Activated naive CD4-positive, alpha-beta T cell (primary cell): ENCODE measurements at places on chromosomes 12 and 14.

DNA sequence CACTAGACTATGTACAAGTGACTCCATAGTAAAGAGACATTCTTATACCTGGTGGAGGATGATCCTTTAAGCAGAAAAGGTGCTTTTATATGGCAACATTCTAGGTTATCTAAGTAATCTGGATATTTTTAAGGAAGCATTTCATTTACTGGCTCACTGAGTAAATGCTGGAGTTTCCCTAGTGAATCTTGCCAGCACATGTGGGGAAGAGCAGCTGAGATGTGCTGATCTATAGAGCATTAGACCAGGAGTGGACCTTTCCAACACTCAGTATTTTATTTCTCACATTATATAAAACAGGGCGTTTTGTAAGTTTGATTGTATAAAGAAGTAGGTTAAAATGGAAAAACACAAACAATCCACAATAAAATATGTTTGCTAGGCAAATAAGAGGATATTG lies 478.5 kb downstream of the ATP23 start:
- DNase-seq = no peak

DNA sequence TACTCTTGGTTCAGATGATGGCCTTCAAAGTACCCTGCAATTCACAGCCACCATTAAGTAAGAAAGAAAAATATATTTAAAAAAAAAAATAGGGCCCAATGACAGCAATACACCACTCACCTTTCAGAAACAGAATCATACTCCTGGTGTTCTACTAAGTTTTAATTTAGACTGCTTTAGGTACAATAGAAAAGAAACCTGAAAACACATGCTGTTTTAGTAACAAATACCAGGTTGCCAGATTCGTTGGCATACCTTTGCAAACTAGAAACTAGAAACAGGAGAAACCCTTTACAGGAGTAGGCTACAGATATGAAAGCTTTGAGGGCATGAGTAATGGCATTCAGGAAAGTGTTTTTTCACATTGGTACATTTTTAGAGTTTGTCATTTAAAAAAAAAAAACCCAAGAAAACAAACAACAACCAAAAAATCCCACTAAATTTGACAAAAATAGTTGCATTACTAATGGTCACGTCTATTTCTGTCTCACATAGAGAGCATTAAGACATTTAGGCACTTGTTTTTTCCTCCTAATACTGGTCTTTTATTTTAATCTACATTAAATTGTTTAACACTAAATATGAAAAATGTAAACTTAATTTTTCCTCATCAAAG lies 4.0 kb downstream of the SIX1 start:
- no peak for DNase-seq

GRCh38 chr12:104814944-104815343 lies 143.1 kb downstream of the SLC41A2 start:
- DNase-seq = no peak

- peak; percentile 18 for DNase-seq
Observed at GRCh38 chr14:105474483-105475268, at the start of gene CRIP2. Gene CRIP2, plus strand, starts transcription at chr14:105474821. Its CDS starts 42 bp downstream, at chr14:105474863.

- no peak for DNase-seq
Observed at GRCh38 chr12:42689699-42690098, 100.2 kb upstream of the PRICKLE1 start.

DNA sequence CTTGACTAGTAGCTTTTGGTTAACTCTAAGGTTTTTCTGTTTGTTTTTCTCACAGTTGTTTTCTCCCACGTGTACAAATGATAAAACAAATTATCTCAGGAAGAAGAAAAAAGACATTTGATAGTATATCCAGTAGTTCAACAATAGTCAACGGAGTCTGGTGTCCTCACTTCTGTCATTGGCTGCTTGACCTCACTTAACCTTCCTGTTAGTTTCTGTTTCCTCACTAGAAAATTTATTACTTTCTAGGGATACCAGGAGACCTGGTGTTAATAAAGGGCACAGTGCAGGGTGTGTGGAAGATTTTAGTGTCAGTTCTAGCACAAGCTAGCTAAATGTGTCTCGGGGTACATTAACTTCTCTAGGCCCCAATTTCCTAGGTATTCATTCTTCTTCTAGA lies 116.0 kb downstream of the PRKCH start:
- DNase-seq = no peak

DNA sequence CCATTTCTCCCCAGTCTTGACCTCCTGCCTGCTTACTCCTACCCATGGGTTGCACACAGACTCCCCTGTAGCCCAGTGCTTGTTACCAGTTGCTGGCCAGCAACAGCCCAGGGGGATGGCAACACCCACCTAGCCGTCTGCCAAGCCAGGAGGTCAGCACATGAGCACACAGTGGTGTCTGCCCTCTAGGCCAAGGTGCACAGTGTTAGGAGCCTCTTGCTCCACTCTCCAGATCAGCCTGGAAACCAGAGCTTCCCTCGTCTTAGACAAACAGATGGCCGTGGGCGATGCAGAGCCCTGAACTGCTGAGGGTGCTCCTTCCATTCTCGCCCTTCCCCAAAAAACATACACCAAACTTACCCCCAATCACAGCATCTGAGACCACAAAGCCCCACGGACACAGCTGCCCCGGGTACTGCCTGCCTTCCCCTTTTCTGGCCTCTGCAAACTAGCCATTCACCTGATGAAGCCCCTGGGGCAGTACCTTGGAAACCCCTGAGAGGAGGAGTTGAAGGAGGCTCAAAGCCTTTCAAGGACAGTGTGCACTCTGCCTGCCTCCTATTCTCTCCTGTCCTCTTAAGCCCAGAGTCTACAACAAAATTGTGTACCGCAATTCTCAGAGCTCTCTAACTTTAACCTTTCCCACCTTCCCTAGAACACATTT lies 1.0 kb upstream of the GPD1 start:
- DNase-seq = no peak

- DNase-seq = no peak
Observed at GRCh38 chr12:104486363-104486750, 29.6 kb downstream of the CHST11 start.

- DNase-seq = no peak
Observed at GRCh38 chr12:62285284-62285683, 25.1 kb downstream of the USP15 start.

DNA sequence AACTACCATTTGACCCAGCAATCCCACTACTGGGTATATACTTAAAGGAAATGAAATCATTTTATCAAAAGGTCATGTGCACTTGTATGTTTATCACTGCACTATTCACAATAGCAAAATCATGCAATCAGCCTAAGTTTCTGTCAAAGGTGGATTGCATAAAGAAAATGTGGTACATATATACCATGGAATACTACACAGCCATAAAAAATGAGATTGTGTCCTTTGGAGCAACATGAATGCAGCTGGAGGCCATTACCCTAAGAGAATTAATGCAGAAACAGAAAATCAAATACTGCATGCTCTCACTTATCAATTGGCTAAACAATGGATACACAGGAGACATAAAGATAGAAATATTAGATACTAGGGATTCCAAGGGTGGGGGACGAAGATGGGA lies 27.4 kb downstream of the MED6 start:
- no peak for DNase-seq

DNA sequence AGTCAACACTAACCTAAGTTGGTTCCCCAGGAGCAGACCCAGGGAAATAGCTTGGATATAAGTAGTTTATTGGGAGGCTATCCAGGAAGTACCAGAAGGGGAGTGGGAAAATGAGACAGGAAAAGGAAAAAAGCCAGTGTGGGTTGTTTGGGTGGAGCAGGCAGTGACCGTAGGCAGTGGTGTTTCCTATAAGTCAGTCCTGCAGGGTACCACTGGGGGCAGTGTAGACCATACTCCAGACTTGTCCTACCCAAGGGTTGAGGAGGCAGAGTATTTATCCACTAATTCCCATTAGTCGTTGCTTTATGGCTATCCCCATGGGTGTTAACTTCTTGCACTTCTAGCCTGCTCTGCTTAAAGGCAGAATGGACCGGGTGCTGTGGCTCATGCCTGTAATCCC lies 6.4 kb upstream of the CCDC60 start:
- no peak for DNase-seq

- DNase-seq = no peak
Observed at GRCh38 chr12:47274760-47275159, 195.0 kb upstream of the AMIGO2 start.
